Prostate gland (tissue), 2 donors: ENCODE measurements at places on chromosomes 5 and 9.
A peak's percentile ranks its signal among the peaks of the same experiment; 100 is the strongest.

DNA sequence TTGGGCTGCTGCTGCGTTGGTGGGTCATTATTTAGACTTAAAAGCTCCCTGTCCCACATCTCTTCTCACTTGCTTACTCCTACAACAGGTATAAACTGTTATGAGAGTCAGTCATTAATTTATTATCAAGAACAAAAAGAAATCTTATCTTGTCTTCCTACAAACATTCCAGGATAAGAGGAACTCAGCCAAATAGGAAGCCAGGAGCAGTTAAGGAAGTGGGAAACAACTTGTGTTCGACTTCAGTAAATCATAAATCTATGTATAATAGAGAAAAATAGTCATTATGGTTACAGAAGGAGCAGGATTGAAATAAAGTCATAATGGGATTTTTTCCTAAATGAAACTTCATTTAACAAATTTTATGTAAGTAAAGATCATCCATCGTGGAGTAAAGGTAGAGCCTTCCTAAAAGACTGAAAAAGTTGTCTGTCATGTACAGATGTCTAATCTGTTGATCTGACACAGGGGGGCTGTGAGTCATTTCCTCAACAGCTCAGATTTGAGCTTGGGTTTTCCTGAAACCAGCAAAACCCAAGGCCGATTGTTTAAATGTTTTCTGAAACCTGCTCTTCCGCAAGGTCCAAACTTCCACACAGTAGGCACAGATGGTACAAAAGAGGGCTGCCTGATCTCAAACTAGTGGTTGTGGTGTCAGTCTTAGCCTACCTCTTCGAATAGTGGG lies 25.3 kb upstream of the LRRTM2 start:
- no peaks in the 10 kb centered on the region for H3K4me1 ChIP-seq
- H3K27ac ChIP-seq, result no peak overlapping the region
- no peaks in the 10 kb centered on the region for H3K27me3 ChIP-seq
- no peak for DNase-seq
- H3K36me3 ChIP-seq, result no peaks in the 10 kb centered on the region

- no peak for DNase-seq
- H3K27ac ChIP-seq, result no peak overlapping the region
- H3K36me3 ChIP-seq, result no peaks in the 10 kb centered on the region
- H3K4me1 ChIP-seq, result no peaks in the 10 kb centered on the region
- H3K4me3 ChIP-seq, result no peak overlapping the region
Observed at GRCh38 chr9:69382135-69382534, 57.1 kb downstream of the ENTREP1 start.

GRCh38 chr5:176891331-176891958 lies 7.7 kb downstream of the HK3 start:
- no peak overlapping the region for H3K4me3 ChIP-seq
- DNase-seq, result no peak
- no peaks in the 10 kb centered on the region for H3K27me3 ChIP-seq
- no peaks in the 10 kb centered on the region for H3K4me1 ChIP-seq

DNA sequence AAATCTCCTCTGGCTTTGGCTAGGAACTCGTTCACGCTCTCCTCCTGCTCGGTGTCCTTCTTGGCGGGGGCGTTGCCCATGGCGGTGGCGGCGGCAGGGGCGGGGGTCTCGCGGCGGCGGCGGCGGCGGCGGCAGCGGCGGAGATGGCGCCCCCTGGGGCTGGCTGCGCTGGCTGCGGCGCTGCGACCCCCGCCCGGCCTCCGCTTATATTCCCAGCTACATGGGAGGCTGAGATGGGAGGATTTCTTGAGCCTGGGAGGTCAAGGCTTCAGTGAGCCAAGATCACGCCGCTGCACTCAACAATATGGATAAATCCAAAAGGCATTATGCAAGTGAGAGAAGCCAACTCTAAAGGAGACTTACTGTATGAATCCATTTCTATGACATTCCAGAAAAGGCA lies at the start of gene PRKACG:
Gene PRKACG (minus strand): TSS at position 101 of the 400 bp plus-strand sequence. CDS start 21 bp downstream, at position 80.
- no peaks in the 10 kb centered on the region for H3K4me1 ChIP-seq
- no peak within 1 kb of the TSS for H3K27ac ChIP-seq
- H3K36me3 ChIP-seq, result no peaks in the 10 kb centered on the region

- no peaks in the 10 kb centered on the region for H3K27me3 ChIP-seq
- peak; percentile 21 for DNase-seq
- H3K4me3 ChIP-seq, result no peak overlapping the region
- no peaks in the 10 kb centered on the region for H3K36me3 ChIP-seq
- no peaks in the 10 kb centered on the region for H3K4me1 ChIP-seq
Observed at GRCh38 chr9:106075960-106076327, 381.6 kb downstream of the TMEM38B start.

- no peaks in the 10 kb centered on the region for H3K36me3 ChIP-seq
- H3K27me3 ChIP-seq, result no peaks in the 10 kb centered on the region
- no peak overlapping the region for H3K27ac ChIP-seq
- DNase-seq, result no peak
Observed at GRCh38 chr5:35924122-35924949, 14.1 kb downstream of the CAPSL start.

DNA sequence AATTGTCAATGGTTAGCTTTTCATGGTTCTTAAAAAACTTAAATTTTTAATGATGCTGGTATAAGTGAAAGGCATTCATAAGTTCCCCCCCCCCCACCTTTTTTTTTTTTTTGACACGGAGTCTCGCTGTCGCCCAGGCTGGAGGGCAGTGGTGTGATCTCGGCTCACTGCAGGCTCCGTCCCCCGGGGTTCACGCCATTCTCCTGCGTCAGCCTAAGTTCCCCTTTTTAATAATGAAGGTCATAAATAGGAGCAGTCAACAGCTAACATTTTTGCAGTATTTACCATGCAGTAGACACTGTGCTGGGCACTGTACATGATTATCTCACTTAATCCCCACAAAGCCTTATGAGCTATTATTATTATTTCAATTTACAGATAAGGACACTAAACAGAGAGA lies 556.3 kb downstream of the PDE4D start:
- no peak overlapping the region for H3K27ac ChIP-seq
- H3K36me3 ChIP-seq, result no peaks in the 10 kb centered on the region
- H3K4me3 ChIP-seq, result no peak overlapping the region
- DNase-seq, result no peak
- no peaks in the 10 kb centered on the region for H3K4me1 ChIP-seq

GRCh38 chr5:179772351-179772750 lies 21.4 kb upstream of the LTC4S start:
- H3K4me1 ChIP-seq, result peaks cover under 1% of the 10 kb centered on the region
- H3K4me3 ChIP-seq, result no peak overlapping the region
- no peak for DNase-seq

- no peak for DNase-seq
- H3K27ac ChIP-seq, result no peak overlapping the region
- no peak overlapping the region for H3K4me3 ChIP-seq
- H3K4me1 ChIP-seq, result no peaks in the 10 kb centered on the region
Observed at GRCh38 chr5:16427587-16427986, 38.0 kb downstream of the ZNF622 start.

GRCh38 chr5:38533286-38534155 lies 22.9 kb downstream of the LIFR start:
- no peak for DNase-seq
- H3K27me3 ChIP-seq, result no peaks in the 10 kb centered on the region
- H3K27ac ChIP-seq, result no peak overlapping the region

DNA sequence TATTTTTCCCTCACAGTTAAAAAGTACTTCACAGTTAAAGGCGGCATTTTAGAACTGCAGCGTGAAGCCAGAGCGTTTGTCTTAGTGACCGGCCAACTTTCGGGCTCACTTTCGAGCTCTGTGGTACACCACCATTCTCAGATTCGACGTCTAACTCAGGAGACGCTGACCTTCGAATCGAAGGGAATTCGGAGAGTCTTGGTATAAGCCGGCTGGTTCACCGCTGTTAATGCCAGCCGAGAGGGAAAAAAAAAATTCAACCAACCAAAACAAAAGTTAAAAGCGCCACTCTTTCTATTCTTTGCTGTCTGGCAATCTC lies 544 bp upstream of the SNX24 start:
- no peak for DNase-seq
- H3K27me3 ChIP-seq, result no peaks in the 10 kb centered on the region
- peak overlapping the region; percentile 81 for H3K27ac ChIP-seq
- peak overlapping the region; percentile 94 for H3K4me3 ChIP-seq

DNA sequence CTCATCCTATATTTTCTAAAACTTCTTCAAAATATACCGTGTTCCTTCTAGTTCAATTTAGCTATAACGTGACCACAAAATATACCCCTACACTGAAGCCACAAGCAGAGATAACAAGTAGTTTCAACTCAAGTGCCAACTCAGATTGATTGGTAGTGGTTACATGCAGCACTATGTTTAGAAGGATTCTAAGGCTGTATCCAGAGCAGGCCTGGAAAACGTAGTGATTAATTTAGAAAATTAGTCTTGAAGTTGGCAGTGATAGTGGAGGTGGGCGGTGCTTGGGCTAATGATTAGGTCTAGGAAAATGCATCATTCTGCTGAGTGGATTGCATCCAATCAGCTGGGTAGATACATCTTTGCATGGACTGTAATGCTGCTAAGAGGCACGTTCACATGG lies 61.5 kb downstream of the MAMDC2 start:
- no peak overlapping the region for H3K4me3 ChIP-seq
- H3K36me3 ChIP-seq, result no peaks in the 10 kb centered on the region
- H3K27me3 ChIP-seq, result no peaks in the 10 kb centered on the region

- no peaks in the 10 kb centered on the region for H3K4me1 ChIP-seq
- peaks cover 6% of the 10 kb centered on the region for H3K36me3 ChIP-seq
- no peak overlapping the region for H3K27ac ChIP-seq
- H3K27me3 ChIP-seq, result no peaks in the 10 kb centered on the region
Observed at GRCh38 chr5:38968665-38969064, 105.5 kb downstream of the RICTOR start.

DNA sequence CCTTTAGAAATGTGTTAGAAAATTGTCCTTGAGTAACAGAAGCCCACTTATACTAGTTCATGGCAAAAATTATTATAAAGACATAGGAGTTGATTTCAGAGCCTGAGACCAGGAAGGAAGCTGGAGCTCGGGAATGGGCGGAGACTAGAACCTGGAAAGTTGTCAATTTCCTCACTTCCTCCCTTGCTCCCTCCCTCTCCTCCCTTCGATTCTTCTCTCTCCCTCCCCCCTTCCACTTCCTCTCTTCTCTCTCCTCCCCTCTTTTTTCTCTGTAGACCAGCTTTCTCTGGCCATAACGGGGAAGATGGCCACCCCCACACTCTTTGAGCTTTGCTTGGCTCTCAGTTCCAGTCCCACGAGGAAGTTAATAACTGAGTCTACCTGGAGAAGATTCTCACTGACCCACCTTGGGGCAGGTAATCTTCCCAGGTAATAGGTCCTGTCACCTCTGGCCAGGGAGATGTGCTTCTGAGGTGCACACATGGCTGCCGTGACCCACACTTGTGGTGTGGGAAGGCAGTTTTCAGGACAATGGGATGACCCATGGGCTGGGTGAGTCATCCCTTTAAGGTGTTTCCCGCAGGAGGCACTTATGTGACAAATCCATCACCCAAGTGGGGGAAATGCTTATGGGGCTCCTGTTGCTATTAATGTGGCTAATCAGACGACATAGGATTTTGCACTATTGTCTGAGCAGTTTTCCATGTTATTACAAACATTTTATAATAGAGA lies 78.7 kb downstream of the HSPA4 start:
- no peak overlapping the region for H3K4me3 ChIP-seq
- H3K27ac ChIP-seq, result no peak overlapping the region
- H3K27me3 ChIP-seq, result no peaks in the 10 kb centered on the region
- no peaks in the 10 kb centered on the region for H3K36me3 ChIP-seq
- no peaks in the 10 kb centered on the region for H3K4me1 ChIP-seq

GRCh38 chr5:16179511-16179935 lies at the start of gene MARCHF11:
Gene MARCHF11 (minus strand): TSS chr5:16179791. CDS start chr5:16179575, 216 bp downstream.
- no peak within 1 kb of the TSS for H3K27ac ChIP-seq
- DNase-seq, result no peak
- H3K4me3 ChIP-seq, result peak within 1 kb of the TSS; percentile 34

GRCh38 chr5:142888469-142889085 lies 118.4 kb downstream of the ARHGAP26 start:
- H3K36me3 ChIP-seq, result no peaks in the 10 kb centered on the region
- no peak overlapping the region for H3K27ac ChIP-seq
- H3K4me3 ChIP-seq, result no peak overlapping the region
- no peaks in the 10 kb centered on the region for H3K4me1 ChIP-seq

DNA sequence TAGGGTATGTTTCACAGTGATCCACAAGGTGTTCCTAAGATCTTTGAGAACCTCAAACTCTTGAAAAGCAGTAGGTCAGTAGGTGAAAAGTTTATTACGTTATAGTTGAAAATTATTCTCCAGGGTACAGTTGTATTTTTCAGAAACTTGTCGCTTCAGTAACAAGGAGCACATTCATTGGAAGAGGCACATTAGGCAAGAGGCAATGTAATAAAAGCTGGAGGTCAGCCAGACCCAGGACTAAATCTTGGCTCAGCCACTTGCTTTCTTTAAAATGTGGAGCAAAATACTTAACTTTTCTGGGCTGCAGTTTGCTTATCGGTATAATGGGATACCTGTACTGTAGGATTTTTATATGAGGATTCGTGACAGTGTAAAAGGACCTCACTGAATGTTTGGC lies 45.6 kb downstream of the TLE4 start:
- H3K27ac ChIP-seq, result no peak overlapping the region
- H3K27me3 ChIP-seq, result no peaks in the 10 kb centered on the region
- no peak for DNase-seq
- H3K4me3 ChIP-seq, result no peak overlapping the region
- no peaks in the 10 kb centered on the region for H3K36me3 ChIP-seq
